ENCODE measurements at places on chromosomes 6 and 20. TPM values are rescaled to one million over a fixed set of nuclear protein-coding genes. Genes with fewer than 3 reads are reported as not detected.
A peak's percentile ranks its signal among the peaks of the same experiment; 100 is the strongest.

DNA sequence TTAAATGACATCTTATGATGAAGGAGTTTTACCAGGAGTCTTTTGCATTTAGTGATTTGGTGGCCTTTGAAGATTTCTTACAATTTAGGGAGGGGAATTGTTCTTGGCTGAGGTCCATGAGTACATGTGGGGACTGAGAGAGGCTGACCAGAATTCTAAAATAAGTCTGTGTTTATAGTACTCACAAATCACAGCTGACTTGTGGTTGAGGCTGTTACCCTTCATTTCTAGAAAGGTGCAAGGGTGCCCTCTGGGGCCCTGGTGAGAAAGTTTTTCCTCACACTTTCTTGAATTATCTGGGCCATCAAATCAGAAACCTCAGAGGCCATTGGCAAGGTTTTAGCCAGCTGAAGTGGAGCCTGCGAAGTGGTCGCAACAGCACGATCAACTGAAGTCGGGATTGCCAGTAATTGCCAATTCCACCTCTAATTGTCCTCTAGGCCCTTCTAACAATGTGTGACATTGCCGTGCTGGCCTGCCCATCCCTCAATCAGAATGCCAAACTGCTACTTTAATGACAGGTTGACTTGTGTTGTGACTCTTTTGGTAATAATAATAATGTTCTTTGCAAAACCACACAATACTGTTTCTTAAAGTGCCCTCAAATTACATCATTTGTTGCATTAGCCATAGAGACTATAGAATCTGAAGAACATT is 221.6 kb downstream of the OGFRL1 start:
- no peaks in the 10 kb centered on the region for H3K36me3 ChIP-seq
- H3K27ac ChIP-seq = no peak overlapping the region
- H3K27me3 ChIP-seq = no peaks in the 10 kb centered on the region
- DNase-seq = peak; percentile 15
- no peak overlapping the region for H3K4me3 ChIP-seq

GRCh38 chr6:26273673-26274588 is 91.1 kb upstream of the BTN3A2 start:
- peak overlapping the region; percentile 11 for H3K4me3 ChIP-seq
- H3K27me3 ChIP-seq = peaks cover 67% of the 10 kb centered on the region
- DNase-seq = no peak

DNA sequence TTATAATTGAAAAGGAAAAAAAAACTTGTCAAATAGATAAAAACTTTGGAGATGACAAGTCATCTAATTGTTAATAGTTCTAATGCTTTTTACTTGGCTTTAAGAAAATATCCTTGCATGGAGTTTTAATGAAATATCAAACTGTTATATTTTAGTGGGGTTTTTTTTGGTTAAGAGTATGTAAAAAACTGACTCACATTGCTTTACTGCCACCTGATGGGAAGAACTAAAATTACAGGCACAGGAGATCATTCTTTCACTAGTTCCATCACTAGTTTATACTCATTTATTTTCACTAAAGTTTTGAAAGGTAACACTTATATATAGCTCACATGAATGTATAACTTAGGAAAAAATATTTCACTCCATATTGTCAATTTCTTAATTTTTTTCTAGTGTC is 309.1 kb downstream of the LMBRD1 start:
- H3K4me1 ChIP-seq = no peaks in the 10 kb centered on the region
- no peaks in the 10 kb centered on the region for H3K27me3 ChIP-seq
- no peak overlapping the region for H3K4me3 ChIP-seq
- no peak for DNase-seq
- no peaks in the 10 kb centered on the region for H3K36me3 ChIP-seq
- H3K27ac ChIP-seq = no peak overlapping the region

DNA sequence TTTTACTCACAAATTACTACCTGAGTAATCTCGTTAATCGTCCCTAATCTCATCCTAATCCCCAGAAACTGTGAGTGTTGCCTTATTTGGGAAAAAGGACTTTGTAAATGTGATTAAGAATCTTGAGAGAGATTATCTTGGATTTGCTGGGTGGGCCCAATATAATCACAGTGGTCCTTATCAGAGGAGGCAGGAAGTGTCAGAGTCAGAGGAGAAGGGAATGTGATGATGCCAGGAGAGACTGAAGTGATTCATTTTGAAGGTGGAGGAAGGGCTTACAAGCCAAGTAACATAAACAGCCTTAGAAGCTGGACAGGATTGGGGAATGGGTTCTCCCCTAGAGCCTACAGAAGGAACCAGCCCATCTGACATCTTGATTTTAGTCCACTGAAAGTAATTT is 16.7 kb downstream of the RPP21 start:
- no peaks in the 10 kb centered on the region for H3K4me1 ChIP-seq
- no peaks in the 10 kb centered on the region for H3K36me3 ChIP-seq
- peaks cover 42% of the 10 kb centered on the region for H3K27me3 ChIP-seq
- DNase-seq = no peak

GRCh38 chr20:20276811-20277530 is 90.9 kb upstream of the INSM1 start:
- no peak overlapping the region for H3K27ac ChIP-seq
- peaks cover 9% of the 10 kb centered on the region for H3K4me1 ChIP-seq
- H3K27me3 ChIP-seq = no peaks in the 10 kb centered on the region
- H3K4me3 ChIP-seq = no peak overlapping the region
- no peak for DNase-seq

DNA sequence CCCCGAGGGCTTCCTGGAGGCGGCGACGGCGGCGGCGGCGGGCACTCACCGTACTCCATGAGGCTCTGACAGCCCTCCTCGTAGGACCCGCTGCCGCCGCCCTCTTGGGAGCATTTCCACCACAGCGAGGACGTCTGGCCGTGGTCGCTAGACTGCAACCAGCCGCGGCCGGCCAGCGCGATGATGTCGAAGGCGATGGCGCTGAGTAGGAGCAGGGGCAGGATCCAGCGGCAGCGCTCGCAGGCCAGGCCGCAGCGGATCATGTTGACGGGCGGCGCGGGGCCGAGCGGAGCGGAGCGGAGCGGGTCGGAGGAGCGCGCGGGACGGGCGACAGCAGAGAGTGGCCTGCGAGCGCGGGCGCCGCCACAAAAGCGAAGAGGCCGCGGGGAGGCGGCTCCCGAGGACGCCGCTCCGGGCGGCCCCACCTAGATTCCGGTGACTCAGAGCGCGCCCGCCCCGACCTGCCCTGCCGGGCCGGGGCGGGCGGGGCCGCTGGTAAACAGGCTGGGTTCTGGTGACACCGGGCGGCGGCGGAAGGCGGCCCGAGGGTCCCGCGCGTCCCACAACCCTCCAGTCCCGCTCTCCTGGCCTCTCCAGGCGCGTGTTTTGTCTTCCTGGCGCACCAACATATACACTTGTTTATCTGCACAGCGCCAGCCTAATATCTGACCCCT is at the start of gene PERP:
PERP (minus strand) TSS at position 342 of the 674 bp plus-strand sequence; CDS start at position 263, 79 bp downstream.
- H3K4me3 ChIP-seq = peak within 1 kb of the TSS; percentile 68
- peak; percentile 27 for DNase-seq
- peaks cover 31% of the 10 kb centered on the region for H3K27me3 ChIP-seq
- H3K36me3 ChIP-seq = no peaks in the 10 kb centered on the region
- peak within 1 kb of the TSS; percentile 32 for H3K27ac ChIP-seq
- H3K4me1 ChIP-seq = peaks cover 3% of the 10 kb centered on the region

GRCh38 chr6:127481111-127481510 is 21.9 kb upstream of the KIAA0408 start:
- no peaks in the 10 kb centered on the region for H3K27me3 ChIP-seq
- DNase-seq = no peak
- H3K36me3 ChIP-seq = no peaks in the 10 kb centered on the region

- no peaks in the 10 kb centered on the region for H3K27me3 ChIP-seq
- DNase-seq = no peak
- no peak overlapping the region for H3K4me3 ChIP-seq
These were observed 57.0 kb downstream of the FRK start for GRCh38 chr6:116003668-116004067.

DNA sequence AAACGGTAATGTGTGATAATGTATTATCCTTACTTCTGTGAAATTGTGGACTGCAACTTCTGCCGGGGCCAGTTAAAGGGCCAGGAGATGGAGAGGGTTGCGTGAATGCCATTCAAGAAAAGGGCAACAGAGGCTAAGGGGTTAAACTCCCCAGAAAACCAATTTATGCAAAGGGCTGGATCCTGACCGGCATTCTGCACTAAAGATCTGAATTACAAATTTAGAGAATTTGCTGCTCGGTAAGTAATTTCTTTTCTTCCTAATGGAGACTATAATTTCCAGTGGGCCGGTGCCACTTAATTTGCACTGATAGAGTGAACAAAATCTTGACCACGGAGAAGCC is 130.1 kb downstream of the BCAS1 start:
- H3K4me1 ChIP-seq = peaks cover 20% of the 10 kb centered on the region
- no peaks in the 10 kb centered on the region for H3K27me3 ChIP-seq
- H3K4me3 ChIP-seq = peak overlapping the region; percentile 20
- no peak for DNase-seq
- H3K36me3 ChIP-seq = no peaks in the 10 kb centered on the region

DNA sequence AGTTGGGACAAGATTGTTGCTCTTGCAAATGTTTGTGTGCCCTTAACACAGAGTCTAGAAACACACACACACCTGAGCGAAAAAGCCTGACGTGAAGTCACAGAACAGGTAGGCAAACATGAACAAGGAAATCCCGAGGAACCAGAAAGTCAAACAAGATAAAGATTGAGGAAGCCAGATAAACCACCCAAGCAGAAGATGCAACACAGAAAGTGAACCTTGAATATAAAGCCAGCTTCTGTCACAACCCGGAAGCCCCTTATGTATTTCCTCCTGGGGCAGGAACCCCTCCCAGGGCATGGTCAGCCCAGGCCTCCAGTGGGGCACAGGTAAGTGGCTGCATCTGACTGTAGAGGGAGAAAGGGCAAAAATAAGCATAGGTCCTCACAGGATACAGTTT is 158.2 kb upstream of the SUPT3H start:
- no peak for DNase-seq
- H3K36me3 ChIP-seq = no peaks in the 10 kb centered on the region
- H3K27ac ChIP-seq = no peak overlapping the region

GRCh38 chr20:50762435-50763220 is 31.2 kb downstream of the PARD6B start:
- no peaks in the 10 kb centered on the region for H3K27me3 ChIP-seq
- H3K4me1 ChIP-seq = peaks cover 36% of the 10 kb centered on the region
- peak; percentile 96 for DNase-seq
- H3K36me3 ChIP-seq = no peaks in the 10 kb centered on the region

DNA sequence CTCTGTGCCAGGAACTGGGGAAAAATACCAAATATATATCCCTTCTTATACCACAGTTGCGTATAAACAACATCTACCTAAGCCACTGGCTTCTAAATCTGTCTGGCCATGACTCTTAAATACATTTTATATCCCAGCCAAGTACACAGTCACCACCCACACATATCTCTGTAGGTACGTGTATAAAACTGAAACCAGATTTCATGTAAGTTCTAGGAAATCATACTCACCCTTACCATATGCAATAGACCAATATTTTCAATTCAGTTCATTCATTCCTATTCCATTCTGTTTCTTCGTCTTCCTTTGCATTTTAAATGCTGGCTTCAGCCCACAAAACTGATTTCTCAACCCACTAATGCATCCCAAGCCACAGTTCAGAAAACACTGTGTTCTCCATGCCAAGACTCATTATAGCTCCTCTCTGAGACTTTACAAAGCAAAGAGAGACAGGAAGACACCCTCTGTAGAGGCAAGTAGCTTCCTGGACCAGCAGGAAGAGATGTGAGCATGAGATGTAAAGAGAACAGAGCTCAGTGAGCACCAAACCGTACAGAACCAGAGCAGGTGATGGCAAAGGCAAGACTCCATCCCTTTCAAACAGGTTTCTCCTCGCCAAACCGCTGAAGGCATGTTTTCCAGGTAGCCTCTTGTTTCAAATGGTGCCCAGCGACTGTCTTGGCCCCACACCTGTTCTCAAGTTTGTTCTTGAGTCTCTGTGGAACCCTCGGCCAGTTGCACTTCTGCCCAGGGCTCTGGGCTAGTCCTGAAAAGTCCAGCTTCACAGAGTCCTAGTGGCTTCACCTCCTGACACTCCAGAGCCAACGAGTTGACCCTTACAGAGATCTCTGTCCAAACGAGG is 18.7 kb downstream of the FAM50B start:
- no peak for DNase-seq
- H3K4me1 ChIP-seq = no peaks in the 10 kb centered on the region
- H3K27me3 ChIP-seq = no peaks in the 10 kb centered on the region
- H3K27ac ChIP-seq = no peak overlapping the region
- no peak overlapping the region for H3K4me3 ChIP-seq

DNA sequence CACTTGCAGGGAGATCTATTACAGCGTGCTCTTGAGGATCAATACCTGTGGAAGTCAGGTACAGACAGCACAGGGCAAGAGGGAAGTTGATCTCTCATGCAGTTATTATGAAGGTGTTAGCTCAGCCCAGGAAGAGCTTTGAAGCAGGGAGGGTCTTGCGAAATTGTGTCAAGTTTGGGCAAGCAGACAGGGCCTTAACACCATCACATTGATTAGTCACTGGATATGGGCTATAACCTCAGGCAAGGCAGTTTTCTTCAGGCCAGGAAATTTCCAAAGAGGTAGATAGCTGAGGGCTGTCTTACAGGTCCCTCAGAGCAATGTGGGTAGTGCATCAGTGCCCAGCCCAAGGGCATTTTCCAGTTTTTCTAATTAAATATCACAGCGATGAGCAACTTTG is 643.8 kb downstream of the DHX35 start:
- H3K27me3 ChIP-seq = no peaks in the 10 kb centered on the region
- DNase-seq = no peak
- H3K4me1 ChIP-seq = no peaks in the 10 kb centered on the region
- no peaks in the 10 kb centered on the region for H3K36me3 ChIP-seq
- H3K27ac ChIP-seq = no peak overlapping the region

GRCh38 chr20:59824711-59825562 is 108.5 kb downstream of the SYCP2 start:
- no peak overlapping the region for H3K27ac ChIP-seq
- DNase-seq = no peak
- H3K36me3 ChIP-seq = no peaks in the 10 kb centered on the region
- no peak overlapping the region for H3K4me3 ChIP-seq
- no peaks in the 10 kb centered on the region for H3K27me3 ChIP-seq

- H3K36me3 ChIP-seq = no peaks in the 10 kb centered on the region
- no peak overlapping the region for H3K4me3 ChIP-seq
- H3K4me1 ChIP-seq = no peaks in the 10 kb centered on the region
- no peaks in the 10 kb centered on the region for H3K27me3 ChIP-seq
These were observed 101.3 kb downstream of the MYB start for GRCh38 chr6:135282395-135282794.

CRISP2 gene
- not detected for total RNA-seq

SOX4 gene
- 0.80 TPM for total RNA-seq

PLTP gene
- total RNA-seq = 77.3 TPM

NKX2-4 gene
- not detected for total RNA-seq

C6orf136 gene
- total RNA-seq = 21.7 TPM

VNN1 gene
- 1.2 TPM for total RNA-seq

HLA-DMA gene
- total RNA-seq = 5.1 TPM

PRDM13 gene
- not detected for total RNA-seq

LY86 gene
- total RNA-seq = not detected

RNF39 gene
- total RNA-seq = not detected

SLC52A3 gene
- 0.36 TPM for total RNA-seq

CBLN4 gene
- total RNA-seq = not detected

WFDC13 gene
- total RNA-seq = not detected
